ENCODE measurements at places on chromosomes 11 and 22.

- DNase-seq: no peak
These were observed 22.6 kb upstream of the RCN1 start for GRCh38 chr11:32068134-32068870.

DNA sequence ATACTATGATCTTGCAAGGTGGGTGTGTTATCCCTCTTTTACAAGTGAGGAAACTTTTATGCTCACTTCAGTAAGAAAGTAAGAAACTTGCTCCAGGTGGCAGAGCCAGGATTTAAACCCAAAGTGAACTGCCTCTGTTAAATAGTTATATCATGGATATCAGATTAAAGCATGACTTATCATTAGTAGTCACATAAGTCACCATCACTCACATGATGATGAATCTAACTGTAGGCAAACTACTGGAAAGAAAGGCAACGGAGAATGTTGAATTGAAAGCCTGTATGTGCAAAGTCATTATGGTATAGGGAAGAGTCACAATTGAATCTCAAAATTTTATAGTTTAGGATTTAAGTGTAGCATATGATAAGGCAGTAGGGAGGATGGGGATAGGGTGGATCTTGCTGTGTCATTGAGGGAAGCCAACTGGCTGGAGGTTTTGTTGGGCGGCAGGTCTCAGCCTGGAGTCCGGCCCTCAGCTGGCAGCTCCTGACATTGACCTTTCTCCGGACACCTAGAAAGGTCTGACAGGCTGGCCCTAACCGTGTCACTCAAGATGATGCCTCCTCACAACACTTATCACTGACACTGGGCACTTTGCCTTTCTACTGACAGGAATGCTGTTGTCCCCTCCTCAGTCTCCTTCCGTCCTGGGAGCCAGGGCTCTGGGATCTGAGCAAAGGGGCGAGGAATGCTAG is 98.3 kb downstream of the EMSY start:
- DNase-seq: no peak

DNA sequence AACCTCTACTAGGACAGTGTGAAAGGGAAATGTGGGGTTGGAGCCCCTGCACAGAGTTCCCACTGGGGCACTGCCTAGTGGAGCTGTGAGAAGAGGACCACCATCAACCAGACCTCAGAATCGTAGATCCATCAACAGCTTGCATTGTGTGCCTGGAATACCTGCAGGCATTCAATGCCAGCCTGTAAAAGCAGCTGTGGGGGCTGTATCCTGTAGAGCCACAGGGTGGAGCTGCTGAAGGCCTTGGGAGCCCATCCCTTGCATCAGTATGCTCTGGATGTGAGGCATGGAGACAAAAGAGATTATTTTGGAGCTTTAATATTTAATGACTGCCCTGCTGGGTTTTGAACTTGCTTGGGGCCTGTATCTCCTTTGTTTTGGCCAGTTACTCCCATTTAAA is 46.3 kb downstream of the PGR start:
- DNase-seq: no peak

- no peak for DNase-seq
These were observed 11.7 kb upstream of the VPS37C start for GRCh38 chr11:61172888-61173287.

DNA sequence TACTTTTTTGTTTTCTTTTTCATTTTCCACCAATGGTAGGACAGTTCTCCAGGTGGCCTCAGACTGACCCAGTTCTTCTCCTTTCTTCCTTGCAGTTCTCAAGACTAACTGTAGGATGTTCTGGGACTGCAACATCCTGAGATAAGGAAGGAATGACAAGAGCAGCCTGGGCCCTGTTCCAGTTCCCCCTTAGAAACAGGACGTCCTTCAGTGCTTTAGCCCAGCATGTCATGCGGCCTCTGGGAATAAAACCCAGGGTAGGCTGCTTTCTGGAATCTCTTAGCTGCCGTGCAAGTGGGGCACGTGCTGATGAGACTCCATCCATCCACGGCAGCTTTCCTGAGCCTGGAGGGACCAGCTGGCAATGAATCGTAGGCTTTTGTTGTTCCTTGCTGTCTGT is 24.0 kb upstream of the CADM1 start:
- DNase-seq: no peak

- no peak for DNase-seq
These were observed 375.1 kb downstream of the SOX6 start for GRCh38 chr11:15981292-15981691.

DNA sequence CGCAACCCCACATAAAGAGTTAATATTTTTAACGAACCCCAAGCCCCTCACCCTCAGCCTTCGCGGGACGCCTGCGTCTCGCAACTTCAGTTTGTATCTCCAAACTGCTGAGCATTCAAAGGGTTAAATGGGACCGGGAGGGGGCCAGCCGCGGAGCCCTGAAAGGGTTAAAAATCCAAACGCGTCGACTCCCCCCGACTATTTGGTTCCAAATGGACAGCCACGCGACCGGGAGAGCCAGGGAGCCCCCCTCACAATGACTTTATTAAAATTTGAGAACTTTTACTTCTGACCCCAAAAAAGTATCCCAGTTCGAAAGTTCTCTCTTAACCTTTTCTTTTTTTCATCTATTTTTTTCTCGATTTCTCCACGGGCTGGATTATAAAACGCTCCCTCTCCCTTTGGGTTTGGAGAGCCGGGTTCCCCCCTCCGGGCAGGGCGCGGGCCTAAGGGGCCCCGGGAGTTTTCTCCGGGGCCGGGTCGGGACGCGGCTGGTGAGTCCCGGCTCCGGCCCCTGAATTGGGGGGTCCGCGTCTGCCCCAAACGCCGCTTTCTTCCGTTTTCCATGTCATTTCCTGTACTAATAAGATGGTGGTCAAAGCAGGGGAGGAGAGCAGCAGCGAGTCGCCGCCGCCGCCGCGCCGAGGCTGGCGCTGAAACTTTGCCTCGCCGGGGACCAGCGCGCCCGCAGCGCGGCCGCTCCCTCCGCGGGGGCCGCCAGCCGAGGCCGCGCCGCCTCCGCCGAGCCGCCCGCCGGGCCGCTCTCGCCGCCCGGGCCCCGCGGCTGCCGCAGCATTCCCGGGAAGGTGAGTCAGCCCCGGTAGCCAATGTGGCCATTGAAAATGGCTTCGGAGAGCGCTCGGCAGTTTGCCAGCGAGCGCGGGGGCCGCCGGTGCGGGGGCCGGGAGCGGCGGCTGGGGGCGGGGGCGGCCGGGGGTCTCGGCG is at the start of gene PRDM11:
Gene PRDM11, plus strand, starts transcription at position 568 of the 945 bp plus-strand sequence. CDS start 35,128 bp downstream, outside the sequence.
- DNase-seq: no peak

GRCh38 chr22:44550711-44551491 is 52.9 kb upstream of the RTL6 start:
- DNase-seq: no peak

DNA sequence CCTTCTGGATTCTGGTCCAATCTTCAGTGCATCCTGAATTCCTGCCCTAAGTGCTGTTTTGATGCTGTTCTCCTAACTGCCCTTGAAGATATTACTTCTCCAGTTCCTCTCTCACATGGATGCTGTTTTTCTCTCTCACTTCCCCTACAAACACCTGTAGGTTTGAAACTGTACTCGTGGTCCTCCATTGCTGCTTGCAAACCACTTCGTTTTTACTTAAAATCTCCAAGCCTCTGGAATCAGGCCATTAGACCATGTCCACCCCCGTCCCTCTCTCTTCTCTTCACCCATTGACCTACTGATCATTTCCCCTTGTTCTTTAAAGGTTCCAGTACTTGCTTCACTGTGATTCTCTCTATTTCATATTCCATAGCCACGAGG is 988.1 kb downstream of the NTM start:
- DNase-seq: no peak

DNA sequence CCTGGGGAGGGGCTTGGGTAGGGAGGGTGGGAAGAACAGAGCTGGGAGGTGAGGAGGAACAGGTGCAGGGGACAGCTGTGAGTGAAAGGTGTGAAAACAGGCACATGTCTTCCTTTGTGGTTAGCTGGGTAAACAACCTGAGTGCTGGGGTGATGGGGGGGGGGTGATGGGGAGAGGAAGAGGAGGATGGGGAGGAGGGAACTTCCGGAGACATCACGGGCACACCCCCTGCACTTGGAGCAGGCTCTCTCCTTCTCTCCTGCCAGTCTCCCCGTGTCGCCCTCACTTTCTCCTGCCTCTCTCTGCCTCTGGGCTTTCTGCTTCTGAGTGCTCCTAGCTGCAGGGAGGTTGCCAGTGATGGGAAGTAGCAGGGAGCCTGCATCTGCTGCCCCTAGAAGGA is 8.8 kb downstream of the CXCR5 start:
- DNase-seq: no peak

GRCh38 chr11:34614344-34615104 is 6.4 kb upstream of the EHF start:
- no peak for DNase-seq

- DNase-seq: no peak
These were observed 75.6 kb upstream of the GRAMD1B start for GRCh38 chr11:123354371-123354975.

DNA sequence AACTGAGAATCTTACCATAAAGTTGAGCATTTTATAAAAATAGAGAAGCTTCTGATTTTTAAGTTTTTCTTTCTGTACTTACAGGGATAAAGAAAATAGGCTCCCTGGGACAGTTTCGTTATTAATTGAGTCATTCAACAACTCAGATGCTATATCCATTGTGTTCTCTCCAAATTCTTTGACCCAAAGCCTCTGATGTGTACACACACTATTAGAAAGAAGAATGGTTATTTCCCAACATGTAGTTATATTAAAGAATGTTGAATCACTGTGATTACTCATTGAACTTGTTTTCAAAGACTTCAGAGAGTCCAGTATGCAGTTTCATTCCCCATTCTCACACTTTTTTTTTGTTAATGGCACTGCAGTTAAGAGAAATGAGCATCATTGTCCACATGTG is 734.3 kb upstream of the ARHGAP42 start:
- DNase-seq: no peak

GRCh38 chr11:46472662-46472994 is 81.1 kb upstream of the CHRM4 start:
- no peak for DNase-seq

DNA sequence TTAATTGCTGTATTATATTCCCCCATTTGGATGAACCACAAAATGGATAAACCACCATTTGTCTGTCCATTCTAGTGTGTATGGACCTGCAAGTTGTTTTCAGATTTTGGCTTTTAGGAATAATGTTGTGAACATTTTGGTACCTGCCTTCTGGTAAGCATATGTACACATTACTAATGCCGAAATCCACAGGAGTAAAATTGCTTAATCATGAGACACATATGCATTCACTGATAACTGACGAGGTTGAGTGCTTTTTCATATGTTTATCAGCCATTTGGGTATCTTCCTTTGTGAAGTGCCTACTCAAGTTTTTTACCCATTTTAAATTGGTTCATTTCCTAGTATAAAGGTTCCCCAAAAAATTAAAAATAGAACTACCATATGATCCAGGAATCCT is 34.2 kb downstream of the OSBP2 start:
- DNase-seq: no peak

- no peak for DNase-seq
These were observed 93.0 kb upstream of the BID start for GRCh38 chr22:17867160-17867785.

DNA sequence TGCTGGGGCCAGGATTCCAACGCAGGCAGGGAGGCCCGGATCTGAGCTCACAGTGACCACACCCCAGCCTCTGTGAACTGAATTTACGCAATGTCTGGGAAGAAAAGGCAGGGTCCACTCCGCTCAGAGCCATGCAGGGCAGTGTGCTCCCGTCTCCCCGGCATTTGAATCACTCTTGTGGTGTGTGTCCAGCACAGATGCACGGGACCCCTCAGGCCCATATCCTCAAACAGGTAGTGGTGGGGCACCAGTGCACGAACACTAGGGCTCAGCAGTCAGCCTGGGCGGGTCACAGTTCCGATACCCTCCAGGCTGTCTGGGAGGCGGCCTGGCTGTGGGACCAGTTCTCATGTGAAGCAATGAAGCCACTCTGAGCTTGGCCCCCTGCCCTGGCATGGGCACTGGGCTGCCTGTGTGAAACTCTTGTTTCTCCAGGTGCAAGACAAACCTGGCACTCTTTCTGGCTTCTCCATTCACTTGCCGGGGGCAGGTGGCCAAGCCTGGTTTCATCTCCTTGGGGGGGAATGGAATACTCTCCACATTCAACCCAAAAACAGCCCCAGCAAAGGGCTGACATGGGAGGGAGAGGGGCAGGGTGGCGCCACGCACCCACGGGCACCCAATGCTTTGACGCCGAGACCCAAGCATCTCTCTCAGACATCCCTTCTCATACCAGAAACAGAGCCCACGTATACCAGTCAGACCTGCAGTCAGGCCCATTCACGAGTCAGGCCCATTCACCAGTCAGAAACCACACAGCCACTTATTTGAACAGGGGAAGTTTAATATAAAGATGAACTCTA is 14.3 kb downstream of the DHCR7 start:
- no peak for DNase-seq

DNA sequence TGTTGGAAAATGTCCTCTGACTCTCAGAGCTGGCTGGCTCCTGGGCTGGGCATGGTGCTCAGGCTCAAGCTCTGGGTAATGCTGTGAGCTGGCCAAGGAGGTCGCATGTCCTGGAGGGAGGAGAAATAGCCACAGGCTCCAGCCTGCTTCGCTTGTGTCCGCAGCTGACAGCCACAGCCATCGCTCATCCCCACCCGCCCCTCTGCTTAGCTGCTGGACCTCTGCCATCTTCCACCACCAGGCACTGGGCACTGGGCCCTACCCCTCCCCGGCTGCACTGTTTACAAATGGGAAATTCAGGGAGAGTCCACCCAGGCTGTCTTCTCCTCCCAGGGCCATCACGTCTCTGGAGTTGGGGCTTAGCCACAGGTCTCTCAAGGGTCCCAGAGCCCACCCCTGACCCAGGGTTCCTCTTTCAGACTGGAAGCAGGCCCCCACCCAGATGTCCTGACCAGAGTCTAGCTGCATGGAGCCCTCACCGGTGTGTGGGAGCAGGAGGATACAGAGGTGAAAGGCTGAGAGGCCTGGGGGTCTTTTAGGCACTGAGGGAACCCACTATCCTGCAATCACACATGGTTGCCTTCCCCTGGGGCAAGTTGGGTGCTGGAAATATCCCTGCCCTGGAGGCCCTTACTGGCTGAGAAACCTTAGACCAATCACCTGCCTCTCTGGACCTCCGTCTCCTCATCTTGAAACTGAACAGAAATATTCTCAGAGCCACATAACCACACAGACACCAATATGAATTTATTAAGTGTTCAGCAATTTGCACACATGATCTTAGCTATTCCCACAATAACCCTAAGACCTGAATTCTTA is 62.7 kb downstream of the CD82 start:
- DNase-seq: peak; percentile 49

DNA sequence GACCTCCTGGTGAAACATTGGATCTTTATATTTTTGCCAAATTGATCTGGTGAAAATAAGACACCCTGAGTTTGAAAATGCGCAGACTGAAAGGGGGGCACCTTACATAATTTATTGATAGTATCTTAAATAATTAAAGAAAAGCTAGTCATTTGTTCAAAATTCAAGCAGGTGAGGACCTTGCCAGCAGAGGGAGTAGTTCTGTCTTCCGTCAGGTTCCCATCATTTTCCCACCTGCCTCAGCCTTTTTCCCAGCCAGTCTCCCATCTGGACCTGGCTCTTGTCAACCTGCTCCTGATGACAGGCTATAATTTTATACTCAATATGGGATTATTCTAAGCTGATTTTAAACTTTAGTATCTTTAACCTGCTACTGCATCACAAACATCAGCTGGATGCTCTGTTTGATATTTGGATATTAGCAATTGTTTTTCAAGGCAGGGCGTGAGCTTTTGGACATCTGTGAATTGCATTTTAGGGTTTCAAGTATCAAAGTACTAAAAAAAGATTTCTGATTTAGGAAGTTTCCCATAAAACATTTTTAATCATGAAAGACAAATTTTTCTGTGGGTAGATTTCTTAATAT is 132.0 kb downstream of the ELP4 start:
- DNase-seq: no peak

GRCh38 chr11:13206086-13206640 is 71.4 kb upstream of the BMAL1 start:
- DNase-seq: no peak

- no peak for DNase-seq
These were observed 147.9 kb downstream of the FEZ1 start for GRCh38 chr11:125348141-125348651.

Data from GM12892 (cell line).